T1000 (cell line): ENCODE measurements at places on chromosomes 11 and 22.

DNA sequence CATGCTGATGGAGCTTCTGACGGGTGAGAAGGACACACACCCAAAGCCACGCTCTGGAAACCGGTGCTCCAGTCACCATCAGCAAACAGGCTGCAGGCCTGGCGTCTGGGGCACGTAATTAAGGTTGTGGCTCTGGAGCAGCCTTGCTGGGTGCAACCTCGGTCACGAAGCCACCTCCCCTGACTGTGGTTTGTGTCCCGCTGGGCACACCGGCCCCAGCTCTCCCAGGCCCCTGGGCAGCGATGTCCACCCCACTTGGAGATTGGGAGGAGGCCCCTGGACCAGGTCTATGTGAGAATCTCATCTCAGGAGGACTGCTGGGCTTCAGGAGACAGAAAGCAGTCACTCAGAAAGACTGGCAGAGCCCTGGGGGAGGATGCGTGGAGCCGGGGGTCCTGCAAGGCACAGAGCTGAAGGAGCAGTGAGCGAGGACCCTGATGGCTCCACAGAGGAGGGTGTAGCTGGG is 631.6 kb downstream of the BRD1 start:
- DNase-seq, result no peak

GRCh38 chr11:95671768-95672167 is 117.8 kb downstream of the FAM76B start:
- DNase-seq, result no peak

- peak; percentile 75 for DNase-seq
These were observed 557 bp downstream of the RANGAP1 start for GRCh38 chr22:41285441-41285819.

DNA sequence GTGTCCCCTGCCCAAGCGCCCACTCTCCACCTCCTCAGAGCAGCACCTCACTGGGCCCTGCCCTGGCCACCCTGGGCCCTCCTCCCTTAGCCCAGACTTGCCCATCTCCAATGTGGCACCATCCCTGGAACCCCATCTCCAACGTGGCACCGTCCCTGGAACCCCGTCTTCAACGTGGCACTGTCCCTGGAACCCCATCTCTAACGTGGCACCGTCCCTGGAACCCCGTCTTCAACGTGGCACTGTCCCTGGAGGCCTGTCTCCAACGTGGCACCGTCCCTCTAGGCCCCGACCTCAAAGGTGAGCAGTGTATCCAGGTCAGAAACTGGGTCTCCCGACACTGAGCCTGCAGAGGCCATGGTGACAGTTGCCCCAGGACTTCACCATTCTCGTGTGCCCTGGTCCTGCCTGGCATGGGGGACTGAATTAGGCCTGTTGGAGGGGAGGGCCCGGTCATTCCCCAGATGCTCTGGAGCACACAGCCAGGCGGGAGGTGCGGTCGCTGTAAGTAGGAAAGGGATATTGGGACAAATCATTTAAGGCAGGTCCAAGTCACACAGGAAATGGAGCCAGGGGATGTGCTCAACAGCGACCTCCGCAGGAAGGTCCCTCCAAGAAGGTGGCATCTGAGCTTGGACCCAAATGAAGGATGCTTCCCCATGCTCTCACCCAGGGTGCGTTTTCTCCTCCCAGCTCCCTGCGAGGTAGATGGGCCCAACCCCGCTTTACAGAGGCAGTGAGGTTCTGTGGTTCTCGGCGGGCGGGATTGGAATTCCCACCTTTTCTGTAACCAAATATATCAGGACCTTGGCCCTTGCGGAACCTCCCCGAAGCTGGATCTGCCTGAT is 2.4 kb upstream of the CTSD start:
- no peak for DNase-seq

- no peak for DNase-seq
These were observed 154.1 kb downstream of the AASDHPPT start for GRCh38 chr11:106231591-106231990.

DNA sequence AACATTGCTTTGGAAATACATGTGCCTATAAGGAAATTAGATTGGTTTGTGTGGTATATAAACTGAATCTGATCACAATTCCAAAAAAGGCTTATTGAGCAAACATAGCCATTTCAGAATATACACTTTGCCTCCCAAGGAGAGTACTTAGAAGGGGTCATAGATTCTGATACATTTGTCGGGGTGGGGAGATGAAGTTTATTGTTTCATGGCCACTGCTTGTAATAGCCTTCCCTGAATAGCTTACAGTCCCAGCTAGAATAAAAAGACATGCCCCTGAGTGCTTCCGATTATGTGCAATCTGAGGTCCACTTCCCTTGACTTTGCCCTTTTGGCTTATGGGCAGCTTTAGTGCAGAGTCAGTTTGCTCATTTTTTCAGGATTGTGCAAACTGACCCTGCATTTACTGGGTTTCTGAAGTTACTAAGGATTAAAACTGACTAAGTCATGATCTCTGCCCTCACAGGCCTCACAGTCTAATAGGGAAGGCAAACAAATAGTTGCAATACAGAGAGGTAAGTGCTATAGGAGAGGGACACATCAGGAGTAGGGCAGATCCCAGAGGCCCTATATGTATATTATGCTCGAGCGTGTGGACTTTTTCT is 184.2 kb downstream of the BLID start:
- no peak for DNase-seq

GRCh38 chr11:8870411-8871170 is 40.4 kb upstream of the AKIP1 start:
- DNase-seq, result peak; percentile 24

DNA sequence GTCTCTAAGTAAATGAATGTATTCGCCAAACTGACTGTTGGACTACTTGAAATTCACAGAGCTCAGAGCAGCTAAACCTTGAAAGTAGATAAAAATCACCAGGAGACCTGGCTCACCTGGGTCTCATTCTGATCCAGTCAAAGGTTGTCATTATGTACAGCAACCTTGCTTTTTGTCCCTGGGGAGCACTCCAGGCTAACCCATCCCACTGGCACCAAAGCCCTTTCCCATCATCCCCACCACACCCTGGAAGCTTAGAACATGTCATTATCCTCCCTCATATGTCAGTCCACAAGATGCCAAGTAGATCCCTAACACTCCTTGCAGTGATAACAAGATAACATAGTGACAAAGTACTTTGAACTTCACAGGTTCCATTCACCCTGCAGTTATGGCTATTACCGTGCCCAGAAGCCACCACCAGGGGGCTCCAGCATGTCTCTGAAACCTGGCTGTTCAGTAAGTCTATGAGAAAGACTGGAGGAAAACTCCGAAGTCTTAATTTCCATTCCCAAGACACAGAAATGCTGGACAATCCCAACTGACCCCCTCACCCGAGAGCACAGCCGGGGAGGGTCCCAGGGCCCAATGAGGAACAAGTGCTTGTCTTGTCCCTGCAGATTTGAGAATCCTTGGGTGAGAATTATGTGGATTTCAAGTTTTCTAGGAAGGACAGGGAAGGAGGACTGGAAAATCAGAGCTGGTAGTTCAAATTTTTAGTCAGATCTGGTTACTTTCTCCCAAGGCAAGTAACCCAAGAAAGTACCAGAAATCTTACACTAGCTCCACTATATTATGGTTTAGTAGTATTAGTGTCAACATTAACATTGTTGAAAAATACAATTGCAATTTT is 43.0 kb upstream of the USP47 start:
- DNase-seq, result peak; percentile 21

DNA sequence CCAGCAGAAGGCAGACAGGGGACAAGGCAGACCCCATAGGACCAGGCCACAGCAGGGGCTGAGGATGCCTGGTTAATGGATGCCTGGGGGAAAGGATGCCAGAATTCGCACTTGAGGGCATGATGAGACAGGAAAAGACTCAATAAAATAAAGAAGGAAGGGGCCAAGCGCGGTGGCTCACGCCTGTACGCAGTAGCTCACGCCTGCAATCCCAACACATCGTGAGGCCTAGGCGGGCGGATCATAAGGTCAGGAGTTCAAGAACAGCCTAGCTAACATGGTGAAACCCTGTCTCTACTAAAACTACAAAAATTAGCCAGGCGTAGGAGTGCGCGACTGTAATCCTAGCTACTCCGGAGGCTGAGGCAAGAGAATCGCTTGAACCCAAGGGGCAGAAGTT is 9.8 kb downstream of the APOBEC3D start:
- DNase-seq, result no peak

GRCh38 chr11:25981998-25982397 is 349.9 kb upstream of the ANO3 start:
- DNase-seq, result no peak

- DNase-seq, result no peak
These were observed 73.5 kb upstream of the WNT7B start for GRCh38 chr22:46050451-46050845.

DNA sequence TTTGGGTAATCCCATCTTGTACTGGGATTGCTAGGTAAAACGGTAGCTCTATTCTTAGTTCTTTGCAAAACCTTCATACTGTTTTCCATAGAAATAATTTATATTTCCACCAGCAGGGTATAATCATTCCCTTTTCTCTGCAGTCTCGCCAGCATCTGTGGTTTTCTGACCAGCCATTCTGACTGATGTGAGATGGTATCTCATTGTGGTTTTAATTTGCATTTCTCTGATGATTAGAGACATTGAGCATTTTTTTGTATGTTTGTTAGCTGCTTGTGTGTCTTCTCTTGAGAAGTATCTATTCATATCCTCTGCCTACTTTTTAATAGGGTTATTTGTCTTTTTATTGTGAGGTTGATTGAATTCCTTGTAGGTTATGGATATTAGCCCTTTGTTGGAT is 220.9 kb downstream of the PGR start:
- no peak for DNase-seq

DNA sequence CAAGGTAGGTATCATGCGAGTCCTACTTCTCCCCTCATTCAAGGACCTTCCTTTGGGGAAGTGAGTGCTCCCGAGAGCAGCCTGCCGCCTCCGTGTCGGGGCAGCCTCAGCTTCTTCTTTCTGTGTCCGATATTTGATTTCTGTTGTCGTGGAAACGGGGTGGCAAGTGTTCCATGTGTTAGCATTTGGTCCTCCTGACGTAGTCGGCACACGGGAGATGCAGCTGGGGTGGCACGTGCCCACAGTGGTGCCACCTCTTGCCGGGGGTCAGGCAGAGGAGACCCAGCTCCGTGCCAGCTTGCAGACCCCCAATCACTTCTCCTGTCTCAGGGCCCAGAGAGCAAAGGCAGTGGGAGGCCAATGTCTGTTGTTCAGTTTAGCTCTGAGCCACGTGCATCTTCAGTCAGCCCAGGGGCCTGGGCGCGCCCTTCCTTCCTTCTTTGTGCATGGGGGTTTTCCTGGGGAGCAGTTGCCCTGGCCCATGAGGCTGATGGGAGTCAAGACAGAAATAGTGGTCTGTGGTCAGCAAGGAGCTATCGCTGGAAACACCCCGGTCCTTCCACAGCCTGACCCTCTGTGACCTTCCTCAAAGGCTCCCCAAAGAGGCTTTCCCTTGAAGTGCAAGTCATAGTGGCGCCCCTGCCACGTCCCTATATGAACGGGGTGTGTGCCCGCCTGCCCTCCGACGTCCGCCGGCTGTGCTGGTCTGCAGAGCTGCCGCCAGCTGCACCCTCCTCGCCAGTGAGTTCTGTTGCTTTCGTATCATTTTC is 44.5 kb downstream of the PARVB start:
- DNase-seq, result no peak

DNA sequence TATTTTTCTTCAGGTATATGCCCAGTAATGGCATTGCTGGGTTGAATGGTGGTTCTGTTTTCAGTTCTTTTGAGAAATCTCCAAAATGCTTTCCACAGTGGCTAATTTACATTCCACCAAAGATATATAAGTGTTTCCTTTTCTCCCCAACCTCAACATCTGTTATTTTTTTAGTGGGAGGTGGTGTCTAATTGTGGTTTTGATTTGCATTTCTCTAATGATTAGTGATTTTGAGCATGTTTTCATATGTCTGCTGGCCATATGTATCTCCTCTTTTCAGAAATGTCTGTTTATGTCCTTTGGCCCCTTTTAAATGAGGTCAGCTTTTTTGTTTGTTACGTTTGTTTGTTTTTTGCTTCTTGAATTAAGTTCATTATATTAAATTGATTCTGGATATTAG is 760.2 kb downstream of the KCNA4 start:
- DNase-seq, result no peak

- DNase-seq, result no peak
These were observed 169.6 kb downstream of the CRYBB2 start for GRCh38 chr22:25388866-25389540.

GRCh38 chr11:132937016-132937415 is 595.3 kb downstream of the OPCML start:
- no peak for DNase-seq

DNA sequence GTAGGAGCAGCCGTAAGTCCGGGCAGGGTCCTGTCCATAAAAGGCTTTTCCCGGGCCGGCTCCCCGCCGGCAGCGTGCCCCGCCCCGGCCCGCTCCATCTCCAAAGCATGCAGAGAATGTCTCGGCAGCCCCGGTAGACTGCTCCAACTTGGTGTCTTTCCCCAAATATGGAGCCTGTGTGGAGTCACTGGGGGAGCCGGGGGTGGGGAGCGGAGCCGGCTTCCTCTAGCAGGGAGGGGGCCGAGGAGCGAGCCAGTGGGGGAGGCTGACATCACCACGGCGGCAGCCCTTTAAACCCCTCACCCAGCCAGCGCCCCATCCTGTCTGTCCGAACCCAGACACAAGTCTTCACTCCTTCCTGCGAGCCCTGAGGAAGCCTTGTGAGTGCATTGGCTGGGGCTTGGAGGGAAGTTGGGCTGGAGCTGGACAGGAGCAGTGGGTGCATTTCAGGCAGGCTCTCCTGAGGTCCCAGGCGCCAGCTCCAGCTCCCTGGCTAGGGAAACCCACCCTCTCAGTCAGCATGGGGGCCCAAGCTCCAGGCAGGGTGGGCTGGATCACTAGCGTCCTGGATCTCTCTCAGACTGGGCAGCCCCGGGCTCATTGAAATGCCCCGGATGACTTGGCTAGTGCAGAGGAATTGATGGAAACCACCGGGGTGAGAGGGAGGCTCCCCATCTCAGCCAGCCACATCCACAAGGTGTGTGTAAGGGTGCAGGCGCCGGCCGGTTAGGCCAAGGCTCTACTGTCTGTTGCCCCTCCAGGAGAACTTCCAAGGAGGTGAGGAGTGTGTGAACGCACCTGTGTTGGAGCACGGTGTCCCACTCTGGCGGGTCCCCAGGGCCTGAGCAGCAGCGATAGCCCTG is at the start of gene TAGLN:
Gene TAGLN, plus strand, starts transcription at position 318 of the 863 bp plus-strand sequence. CDS start 3,644 bp downstream, outside the sequence.
- no peak for DNase-seq

DNA sequence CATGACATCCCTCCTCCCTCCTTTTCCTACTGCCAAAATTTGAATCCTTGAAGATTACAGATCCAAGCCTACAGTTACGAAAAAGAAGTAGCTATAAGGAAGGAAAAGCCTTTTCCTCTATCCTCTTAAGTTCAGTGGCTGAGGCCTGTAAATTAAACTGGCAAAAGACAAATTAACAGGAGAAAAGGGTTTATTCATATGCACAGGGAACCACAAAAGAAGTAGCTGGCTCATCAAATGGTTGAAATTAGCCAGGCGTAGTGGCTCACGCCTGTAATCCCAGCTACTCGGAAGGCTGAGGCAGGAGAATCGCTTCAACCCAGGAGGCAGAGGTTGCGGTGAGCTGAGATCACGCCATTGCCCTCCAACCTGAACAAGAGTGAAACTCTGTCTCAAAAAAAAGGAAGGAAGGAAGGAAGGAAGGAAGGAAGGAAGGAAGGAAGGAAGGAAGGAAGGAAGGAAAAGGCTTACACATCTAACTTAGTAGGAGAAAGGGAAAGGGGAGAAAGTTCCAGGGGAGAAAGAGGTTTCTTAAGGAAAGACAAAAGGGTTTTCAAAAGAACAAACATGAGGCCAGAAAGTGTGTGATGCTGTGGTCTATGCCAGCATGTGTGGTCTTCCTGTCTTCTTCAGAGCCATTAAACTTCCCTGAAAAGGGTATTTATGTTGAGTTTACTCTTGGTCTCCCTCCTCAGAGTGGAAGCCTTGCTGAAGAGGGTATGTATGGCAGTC is 5.1 kb upstream of the SMPD1 start:
- DNase-seq, result no peak

GRCh38 chr11:119839476-119840133 is 110.6 kb upstream of the NECTIN1 start:
- DNase-seq, result no peak
